Thymus (tissue), 14 donors: ENCODE measurements at places on chromosomes 5 and 9. TPM values are rescaled to one million over a fixed set of nuclear protein-coding genes. Genes with fewer than 3 reads are reported as not detected.

DNA sequence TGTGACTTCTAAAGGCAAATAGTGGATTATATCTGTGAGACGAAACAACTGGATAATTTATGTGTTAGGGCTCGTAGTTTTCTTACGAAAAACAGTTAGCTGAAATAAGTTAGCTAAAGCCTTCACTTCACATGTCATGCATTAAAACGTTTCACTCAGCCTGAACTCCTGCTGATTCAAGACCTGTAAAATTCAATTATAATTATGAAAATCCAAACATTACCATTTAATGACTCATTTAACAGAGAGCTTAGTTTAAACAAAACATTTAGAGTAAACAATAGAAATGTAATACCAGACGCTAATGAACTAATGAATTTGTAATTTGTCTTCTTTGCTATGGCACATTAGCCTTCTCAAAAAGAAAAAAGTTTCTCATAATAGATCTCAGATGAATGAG is 1.7 kb downstream of the TAL2 start:
- no peak for DNase-seq

DNA sequence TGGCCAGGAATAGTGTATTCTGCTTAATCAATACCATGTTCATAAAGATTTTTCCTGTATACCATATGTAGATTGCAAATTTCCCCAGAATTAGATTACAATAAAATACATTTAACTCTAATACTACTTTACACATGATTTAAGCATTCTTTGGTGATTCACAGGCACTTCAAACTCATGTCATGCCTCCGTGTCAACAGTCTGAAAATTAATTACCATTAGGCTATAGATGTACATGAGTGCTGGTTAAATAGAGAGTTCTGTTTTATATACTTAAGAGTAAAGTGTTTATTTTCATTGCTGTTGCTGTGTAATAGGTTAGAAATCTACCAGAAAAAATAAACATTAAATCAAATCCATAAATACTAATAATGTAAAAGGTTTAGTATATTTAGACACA is 159.8 kb downstream of the ZSWIM6 start:
- DNase-seq = no peak

DNA sequence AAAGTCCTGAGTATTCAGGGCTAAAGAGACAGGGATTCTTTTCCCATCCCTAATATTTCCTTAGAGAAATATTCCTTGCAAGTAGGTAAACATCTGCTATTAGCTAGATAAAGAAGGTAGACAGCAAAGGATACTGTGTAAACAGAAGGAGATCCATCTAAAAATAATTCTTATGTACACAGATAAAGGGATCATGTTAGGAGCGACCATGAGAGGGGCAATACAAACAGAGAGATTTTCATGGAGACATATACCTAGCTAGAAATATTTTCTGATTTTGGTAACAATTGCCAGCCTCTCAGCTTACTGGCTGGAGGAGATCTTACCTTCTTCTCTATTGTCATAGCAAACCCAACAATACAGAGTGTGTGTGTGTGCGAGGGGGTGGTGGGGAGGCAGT is 184.6 kb upstream of the DMAC1 start:
- DNase-seq = no peak

The FOXD4L5 gene
- 0.07 TPM for polyA plus RNA-seq

- DNase-seq = no peak
Measured at GRCh38 chr9:970151-970996, 6.1 kb upstream of the DMRT3 start.

DNA sequence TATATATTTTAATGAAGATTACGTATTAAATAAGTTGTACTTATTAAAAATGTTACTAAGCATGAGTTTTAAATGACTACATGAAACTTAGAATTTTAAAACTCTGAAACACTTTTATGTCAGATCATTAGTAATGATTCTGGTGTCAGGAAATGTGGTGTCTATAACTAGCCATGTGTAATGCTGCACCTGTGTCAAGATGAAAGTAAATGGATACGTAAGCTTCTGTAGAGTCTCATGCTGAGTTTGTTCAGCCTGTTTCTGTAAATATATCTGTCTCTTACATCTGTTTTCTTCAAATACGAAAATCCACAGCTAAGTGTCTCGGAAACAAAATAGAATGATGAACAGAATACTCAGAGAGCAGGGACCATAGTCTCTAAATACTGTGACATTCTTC is 278.0 kb upstream of the SMC2 start:
- no peak for DNase-seq

The SPACA9 gene
- 5.8 TPM for polyA plus RNA-seq

The SLCO6A1 gene
- polyA plus RNA-seq = 0.37 TPM

- no peak for DNase-seq
Measured at GRCh38 chr9:107994648-107995047, 505.1 kb upstream of the KLF4 start.

- no peak for DNase-seq
Measured at GRCh38 chr9:131273856-131274673, 2.2 kb downstream of the FAM78A start.

DNA sequence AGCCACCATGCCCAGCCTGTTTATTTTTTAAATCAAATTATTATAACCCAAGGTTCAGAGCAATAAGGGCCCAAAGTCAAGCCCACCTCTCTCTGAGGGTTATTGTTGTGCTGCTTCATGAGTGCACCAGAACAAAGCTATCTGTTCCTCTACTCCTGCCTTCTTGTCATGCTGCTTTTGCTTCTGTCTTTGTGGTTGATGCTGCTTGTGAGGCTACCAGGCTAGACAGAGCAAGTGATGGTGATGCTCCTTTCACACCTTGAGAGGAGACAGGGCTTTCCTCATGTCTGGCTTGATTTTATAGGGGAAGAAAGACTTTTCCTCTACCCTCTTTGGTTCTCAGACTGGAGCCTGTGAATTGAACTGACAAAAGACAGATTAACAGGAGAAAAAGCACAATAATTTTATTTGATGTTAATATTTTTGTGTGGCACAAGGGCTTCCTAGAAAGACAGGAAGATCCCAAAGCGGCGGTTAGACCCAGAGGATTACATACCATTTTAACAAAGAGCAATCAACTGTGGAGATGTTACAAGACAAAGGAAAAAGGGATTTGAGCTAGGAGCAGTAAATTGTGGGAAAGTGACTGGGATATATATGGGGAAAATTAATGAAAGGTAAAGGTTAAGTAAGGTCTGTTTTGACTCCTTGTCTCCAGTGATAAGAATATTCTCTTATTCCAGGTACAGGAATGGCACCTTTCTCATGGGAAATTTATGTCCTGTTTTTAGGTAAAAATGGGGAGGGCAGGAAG is 4.4 kb upstream of the CD180 start:
- no peak for DNase-seq

The TIMD4 gene
- 14.7 TPM for polyA plus RNA-seq

The SLC6A3 gene
- polyA plus RNA-seq = 14.9 TPM

- no peak for DNase-seq
Measured at GRCh38 chr9:69976152-69976551, 67.5 kb upstream of the MAMDC2 start.

GRCh38 chr5:72541501-72542225 is 34.5 kb upstream of the ZNF366 start:
- DNase-seq = no peak

The AFAP1L1 gene
- 12.6 TPM for polyA plus RNA-seq

The N4BP3 gene
- polyA plus RNA-seq = 2.3 TPM

- DNase-seq = no peak
Measured at GRCh38 chr5:103498800-103499551, 63.6 kb downstream of the NUDT12 start.

GRCh38 chr9:84751921-84752320 is 82.4 kb downstream of the NTRK2 start:
- DNase-seq = no peak

The FAM153A gene
- 32.7 TPM for polyA plus RNA-seq

DNA sequence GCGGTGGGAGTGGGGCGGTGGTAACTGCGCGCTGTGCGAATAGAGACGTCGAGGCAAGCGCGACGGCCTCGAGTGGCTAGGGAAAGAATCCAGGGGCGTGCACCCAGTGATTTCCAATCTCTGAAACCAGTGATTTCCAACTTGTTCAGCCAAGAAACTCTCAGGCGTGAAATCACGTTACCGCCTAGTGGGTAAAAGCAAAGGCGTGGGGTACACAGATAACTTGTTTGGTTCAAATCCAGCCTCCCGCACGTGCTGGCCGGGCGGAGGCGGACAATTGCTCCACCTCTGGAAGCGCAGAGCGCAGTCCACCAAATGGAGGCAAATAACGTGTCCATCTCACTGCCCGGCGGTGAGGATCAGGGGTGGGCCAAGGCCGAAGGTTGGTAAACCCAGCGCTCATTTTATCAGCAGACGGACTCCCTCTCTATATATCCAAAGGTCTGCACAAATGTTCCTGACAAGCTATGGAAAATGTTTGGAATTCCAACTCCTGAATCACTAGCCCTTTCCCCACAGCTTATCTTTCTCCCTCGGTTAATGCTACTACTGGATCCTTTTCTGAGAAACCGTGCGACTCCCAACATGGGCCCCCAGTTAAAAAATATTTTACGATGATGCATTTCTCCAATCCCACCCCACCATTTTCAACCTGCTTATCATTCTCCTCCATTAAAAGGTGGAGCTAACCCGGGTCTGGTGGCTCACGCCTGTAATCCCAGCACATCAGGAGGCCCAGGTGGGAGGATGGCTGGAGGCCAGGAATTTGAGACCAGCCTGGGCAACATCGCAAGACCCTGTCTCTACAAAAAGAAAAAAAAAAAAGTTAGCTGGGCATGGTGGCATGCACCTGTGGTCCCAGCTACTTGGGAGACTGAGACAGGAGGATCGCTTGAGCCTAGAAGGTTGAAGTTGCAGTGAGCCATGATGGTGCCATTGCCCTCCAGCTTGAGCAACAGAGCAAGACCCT is 950 bp upstream of the FNBP1 start:
- DNase-seq = no peak

- no peak for DNase-seq
Measured at GRCh38 chr5:17279487-17279886, 62.1 kb downstream of the BASP1 start.

The PGM5 gene
- polyA plus RNA-seq = 5.2 TPM

The STKLD1 gene
- 1.5 TPM for polyA plus RNA-seq

The TRIM36 gene
- polyA plus RNA-seq = 2.0 TPM

- no peak for DNase-seq
Measured at GRCh38 chr5:174064171-174064570, 18.7 kb downstream of the NSG2 start.

GRCh38 chr5:39452846-39453245 is 28.1 kb upstream of the DAB2 start:
- DNase-seq = no peak

The C5orf52 gene
- not detected for polyA plus RNA-seq

DNA sequence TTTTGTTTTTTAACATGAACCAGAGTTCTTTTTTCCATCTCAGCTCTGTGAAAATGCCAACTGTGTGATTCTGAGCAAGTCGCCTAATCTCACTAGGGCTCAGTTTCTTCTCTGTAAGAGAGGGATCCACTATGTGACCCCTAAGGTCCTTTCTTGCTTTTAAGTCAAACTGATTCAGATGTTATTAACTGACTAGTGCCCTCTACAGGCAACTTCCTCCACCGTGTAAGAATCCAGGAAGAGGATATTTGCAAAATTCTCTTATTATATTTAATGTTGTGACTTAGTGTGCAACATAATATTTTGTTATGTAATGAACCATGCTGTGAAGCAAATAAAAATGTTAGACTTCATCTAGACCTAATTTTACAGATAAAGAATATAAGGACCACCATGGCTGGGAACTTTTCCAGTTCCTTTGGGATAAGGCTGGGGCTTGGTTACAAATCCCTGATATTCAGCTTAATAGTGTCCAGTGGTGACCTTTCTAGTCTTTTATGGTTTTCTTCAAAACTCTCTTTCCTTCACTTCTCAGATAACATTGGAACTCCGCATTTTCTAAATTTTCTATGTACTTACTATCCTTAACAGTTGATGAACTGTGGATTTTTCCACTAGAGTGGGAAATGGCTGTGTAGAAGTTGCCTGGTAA is 244.7 kb downstream of the PIK3R1 start:
- DNase-seq = peak; percentile 86
